PC-9 (cell line): ENCODE measurements at places on chromosomes 5 and 9.
A peak's percentile ranks its signal among the peaks of the same experiment; 100 is the strongest.

DNA sequence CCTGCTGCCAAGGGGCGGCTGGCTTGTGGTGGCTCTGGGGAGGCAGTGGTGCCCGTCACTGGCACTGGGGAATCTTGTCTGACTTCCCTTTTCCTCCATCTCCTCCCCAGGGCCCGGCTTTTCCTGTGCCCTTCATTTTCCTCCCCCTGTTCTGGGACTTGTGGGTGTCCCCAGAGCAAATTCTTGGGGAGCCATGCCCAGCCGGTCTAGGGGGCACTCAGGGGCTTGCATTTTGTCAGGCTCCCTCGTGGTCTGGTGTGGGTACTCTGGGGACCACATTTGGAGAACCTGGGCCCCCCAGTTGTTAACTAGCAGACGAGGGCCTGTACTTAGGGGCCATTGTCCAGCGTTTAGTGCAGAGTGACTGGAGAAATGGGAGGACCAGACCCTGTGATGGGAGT lies 105.2 kb upstream of the IER5L start:
- no peaks in the 10 kb centered on the region for H3K27me3 ChIP-seq
- no peaks in the 10 kb centered on the region for H3K36me3 ChIP-seq
- no peak overlapping the region for H3K27ac ChIP-seq
- H3K4me1 ChIP-seq: peaks cover 13% of the 10 kb centered on the region

- no peaks in the 10 kb centered on the region for H3K27me3 ChIP-seq
- H3K4me3 ChIP-seq: no peak overlapping the region
- no peaks in the 10 kb centered on the region for H3K36me3 ChIP-seq
These were observed 302.5 kb downstream of the CDH18 start for GRCh38 chr5:19685473-19685872.

- no peaks in the 10 kb centered on the region for H3K36me3 ChIP-seq
- DNase-seq: no peak
- no peak overlapping the region for H3K27ac ChIP-seq
- no peak overlapping the region for H3K4me3 ChIP-seq
These were observed 58.1 kb downstream of the ZNF474 start for GRCh38 chr5:122187426-122187825.

- no peak overlapping the region for H3K4me3 ChIP-seq
- no peak overlapping the region for H3K27ac ChIP-seq
- 0 out of 2 replicates have a peak, but pooled peaks cover 3% of the 10 kb centered on the region for H3K27me3 ChIP-seq
These were observed 42.4 kb upstream of the GGTA1 start for GRCh38 chr9:121542025-121542424.

- no peaks in the 10 kb centered on the region for H3K4me1 ChIP-seq
- no peaks in the 10 kb centered on the region for H3K36me3 ChIP-seq
- H3K27me3 ChIP-seq: no peaks in the 10 kb centered on the region
These were observed 12.2 kb downstream of the UBAC1 start for GRCh38 chr9:135948968-135949367.

- no peak overlapping the region for H3K4me3 ChIP-seq
- no peak overlapping the region for H3K27ac ChIP-seq
- DNase-seq: no peak
- H3K27me3 ChIP-seq: no peaks in the 10 kb centered on the region
These were observed 93.3 kb downstream of the KIAA0825 start for GRCh38 chr5:94524841-94525697.

DNA sequence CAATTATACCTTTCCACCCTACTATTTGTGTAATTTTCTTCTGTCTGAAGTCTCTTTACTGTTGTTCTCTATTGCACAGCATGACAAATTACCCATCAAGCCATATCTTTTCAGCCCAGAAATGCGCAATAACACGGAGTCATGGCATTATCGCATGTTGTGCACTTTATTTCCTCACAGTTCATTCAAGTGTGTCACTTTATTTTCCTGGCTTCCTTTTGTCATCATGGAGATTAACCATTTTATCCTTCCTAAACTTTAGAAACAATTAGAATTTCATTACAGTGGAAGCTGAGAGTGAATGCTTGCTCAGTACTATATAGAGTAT lies 41.3 kb upstream of the MEF2C start:
- no peaks in the 10 kb centered on the region for H3K4me1 ChIP-seq
- H3K27me3 ChIP-seq: no peaks in the 10 kb centered on the region
- no peak overlapping the region for H3K27ac ChIP-seq
- DNase-seq: no peak
- H3K4me3 ChIP-seq: no peak overlapping the region

DNA sequence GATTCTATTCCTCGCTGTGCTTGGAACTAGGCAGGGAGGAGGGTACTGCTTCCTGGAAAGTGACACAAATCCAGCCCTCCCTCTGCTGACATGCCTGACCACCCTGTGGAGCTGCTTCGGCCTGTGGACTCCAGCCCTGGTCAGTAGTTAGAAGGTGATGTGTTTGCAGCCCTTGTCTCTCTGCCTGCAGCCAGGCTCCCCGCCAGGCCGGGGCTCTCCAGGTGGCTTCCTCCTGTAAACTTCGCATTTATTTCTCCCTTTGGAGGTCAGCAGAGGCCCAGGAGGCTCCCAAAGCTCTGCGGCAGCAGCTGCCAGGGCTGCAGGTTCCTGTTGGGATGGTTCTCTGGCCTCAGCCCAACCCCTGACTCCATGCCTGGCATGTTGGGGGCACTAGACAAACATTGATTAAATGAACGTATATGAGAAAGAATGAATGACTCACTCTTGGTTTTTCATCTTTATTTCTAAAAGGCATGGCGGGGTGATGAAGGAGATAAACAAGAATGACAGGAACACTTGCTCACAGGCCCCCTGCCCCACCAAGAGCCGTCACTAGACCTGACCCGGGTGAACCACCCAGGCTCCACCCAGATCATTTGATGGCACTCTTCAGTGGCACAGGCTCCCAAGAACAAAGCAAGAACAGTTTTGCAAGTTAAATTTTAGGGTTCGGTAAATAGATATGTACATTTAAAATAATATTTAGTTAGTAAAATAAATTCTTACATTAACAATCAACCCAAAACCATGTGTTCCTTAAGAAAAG lies 8.4 kb upstream of the IRX2 start:
- H3K27me3 ChIP-seq: no peaks in the 10 kb centered on the region
- DNase-seq: peak; percentile 89
- H3K36me3 ChIP-seq: no peaks in the 10 kb centered on the region
- H3K4me3 ChIP-seq: no peak overlapping the region
- H3K4me1 ChIP-seq: peaks cover 53% of the 10 kb centered on the region

- H3K36me3 ChIP-seq: no peaks in the 10 kb centered on the region
- no peak for DNase-seq
- no peak overlapping the region for H3K4me3 ChIP-seq
- H3K27me3 ChIP-seq: no peaks in the 10 kb centered on the region
- H3K4me1 ChIP-seq: 0 out of 2 replicates have a peak, but pooled peaks cover 6% of the 10 kb centered on the region
These were observed 312.2 kb downstream of the SPOCK1 start for GRCh38 chr5:137186759-137187461.
